ENCODE measurements at places on chromosomes 2 and 18.

- DNase-seq = no peak
Observed at GRCh38 chr2:197010200-197011020, 83.9 kb upstream of the PGAP1 start.

- no peak for DNase-seq
Observed at GRCh38 chr2:181660181-181660580, 3.3 kb upstream of the CERKL start.

DNA sequence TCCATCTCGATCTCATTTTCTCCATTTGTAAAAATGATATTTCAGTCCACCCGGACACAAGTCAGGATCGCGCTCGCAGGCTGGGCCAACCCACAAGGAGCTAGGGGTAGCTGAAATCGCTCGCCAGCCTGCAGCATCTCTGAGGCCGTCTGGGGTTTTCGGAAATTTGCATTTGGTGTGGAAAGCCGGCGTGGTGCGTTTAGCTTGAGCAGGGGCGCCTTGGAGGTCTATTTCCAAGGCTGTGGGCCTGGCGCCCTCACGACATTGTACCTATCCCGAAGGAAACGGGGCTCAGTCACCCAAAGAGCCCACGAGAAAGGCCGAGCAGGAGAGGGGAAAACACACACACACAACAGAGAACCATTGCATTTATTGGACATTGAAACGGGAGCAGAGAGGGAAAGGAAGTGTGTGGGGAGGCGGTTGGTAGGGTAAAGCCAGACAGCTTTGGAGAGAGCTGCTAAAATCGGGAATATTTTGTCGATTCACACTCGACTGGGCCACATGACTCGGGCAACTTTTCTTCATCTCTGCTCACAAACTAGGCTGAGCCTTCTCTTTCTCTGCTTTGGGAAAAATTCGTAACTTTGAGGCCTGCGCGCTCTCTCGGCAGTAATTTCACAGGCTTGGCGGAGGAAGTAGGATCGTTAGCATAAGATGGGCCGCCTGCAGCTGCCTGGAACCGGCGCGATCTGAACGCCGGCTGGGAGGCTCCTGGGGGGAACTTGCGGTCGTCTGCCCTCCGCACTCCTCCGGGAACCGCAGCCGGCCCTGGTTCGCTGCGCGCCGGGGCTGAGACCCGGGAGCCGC, 1.1 kb upstream of the HOXD8 start:
- DNase-seq = no peak

DNA sequence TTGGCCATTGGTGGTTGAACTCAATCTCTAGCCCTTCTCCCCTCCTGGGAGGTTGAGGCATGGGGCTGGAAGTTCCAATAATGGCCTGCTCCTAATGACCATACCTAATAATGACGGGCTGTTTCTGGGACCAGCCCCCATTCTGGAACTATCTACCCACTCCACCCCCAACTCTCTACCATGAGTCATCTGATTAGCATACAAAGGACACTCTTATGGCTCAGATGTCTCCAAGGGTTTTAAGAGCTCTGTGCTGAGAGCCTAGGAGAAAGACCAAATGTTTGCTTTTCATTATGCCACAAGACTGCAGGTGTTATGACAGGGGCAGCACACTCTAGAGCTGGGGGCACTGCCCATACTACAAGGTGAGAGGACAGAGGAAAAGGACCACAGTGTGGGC, 137.0 kb upstream of the NCKAP5 start:
- DNase-seq = no peak

GRCh38 chr18:38322206-38322605, 756.6 kb upstream of the CELF4 start:
- DNase-seq = no peak

DNA sequence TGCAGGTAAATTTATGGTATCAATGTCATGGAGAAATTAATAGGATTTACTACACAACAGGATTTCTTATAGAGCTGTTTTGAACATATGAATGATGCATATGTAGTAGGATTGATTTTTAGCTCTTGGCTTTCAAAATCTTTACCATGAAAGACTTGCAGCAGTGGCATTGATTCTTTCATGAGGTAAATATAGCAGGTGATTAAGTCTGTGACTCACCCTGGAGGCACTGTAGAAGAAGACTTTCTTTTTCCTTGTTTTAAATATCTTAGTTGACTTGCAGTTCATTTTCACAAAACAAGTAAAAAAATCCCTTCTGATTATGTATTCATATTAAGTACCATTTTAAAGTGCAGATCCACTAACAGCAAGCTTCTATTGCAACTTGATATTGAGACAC, 463.0 kb downstream of the FBXO15 start:
- no peak for DNase-seq

- peak; percentile 94 for DNase-seq
Observed at GRCh38 chr2:43293744-43294695, 67.6 kb upstream of the ZFP36L2 start.

DNA sequence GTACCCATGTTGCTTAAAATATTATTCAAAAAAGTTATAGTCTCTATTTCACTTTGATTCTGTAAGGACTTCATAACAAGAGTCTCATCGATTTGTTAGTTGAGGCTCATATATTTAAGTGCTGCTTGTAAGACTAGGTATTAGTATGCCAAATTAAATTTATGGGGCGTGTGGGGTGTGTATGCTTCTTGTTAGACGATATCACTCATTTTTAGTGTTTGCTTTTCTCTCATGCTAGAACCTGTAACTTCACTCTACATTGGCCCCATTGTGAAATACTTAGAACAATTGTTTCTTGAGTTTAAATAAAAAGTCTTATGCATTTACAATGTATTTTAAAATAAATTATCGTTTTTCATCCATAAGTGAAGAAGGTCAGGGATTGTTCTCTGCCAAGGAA, 63.6 kb downstream of the CTNNA2 start:
- DNase-seq = no peak

- DNase-seq = no peak
Observed at GRCh38 chr2:26245231-26245732, 543 bp downstream of the HADHB start.

GRCh38 chr2:51258301-51258700, 226.4 kb upstream of the NRXN1 start:
- no peak for DNase-seq

DNA sequence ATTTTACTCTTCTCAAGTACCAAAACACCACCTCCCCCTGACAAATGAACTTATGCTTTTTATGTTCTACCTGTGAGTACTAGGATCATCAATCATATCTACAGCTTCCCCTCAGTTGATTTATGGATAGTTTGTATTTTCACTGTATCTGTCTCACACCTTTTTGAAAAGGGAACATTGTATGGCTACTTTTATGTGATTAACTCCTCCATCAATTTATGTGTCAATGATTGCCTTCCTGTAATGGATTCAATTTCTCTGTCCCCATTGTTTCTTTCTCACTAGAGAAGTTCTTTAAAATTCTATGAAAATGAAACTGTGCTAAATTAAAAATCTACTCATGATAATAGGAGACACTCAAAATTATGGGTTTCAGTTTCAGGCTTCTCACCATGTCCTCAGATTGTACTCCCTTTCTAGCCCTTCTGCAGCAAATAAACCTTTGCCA, 935.0 kb downstream of the TRIB2 start:
- DNase-seq = no peak

DNA sequence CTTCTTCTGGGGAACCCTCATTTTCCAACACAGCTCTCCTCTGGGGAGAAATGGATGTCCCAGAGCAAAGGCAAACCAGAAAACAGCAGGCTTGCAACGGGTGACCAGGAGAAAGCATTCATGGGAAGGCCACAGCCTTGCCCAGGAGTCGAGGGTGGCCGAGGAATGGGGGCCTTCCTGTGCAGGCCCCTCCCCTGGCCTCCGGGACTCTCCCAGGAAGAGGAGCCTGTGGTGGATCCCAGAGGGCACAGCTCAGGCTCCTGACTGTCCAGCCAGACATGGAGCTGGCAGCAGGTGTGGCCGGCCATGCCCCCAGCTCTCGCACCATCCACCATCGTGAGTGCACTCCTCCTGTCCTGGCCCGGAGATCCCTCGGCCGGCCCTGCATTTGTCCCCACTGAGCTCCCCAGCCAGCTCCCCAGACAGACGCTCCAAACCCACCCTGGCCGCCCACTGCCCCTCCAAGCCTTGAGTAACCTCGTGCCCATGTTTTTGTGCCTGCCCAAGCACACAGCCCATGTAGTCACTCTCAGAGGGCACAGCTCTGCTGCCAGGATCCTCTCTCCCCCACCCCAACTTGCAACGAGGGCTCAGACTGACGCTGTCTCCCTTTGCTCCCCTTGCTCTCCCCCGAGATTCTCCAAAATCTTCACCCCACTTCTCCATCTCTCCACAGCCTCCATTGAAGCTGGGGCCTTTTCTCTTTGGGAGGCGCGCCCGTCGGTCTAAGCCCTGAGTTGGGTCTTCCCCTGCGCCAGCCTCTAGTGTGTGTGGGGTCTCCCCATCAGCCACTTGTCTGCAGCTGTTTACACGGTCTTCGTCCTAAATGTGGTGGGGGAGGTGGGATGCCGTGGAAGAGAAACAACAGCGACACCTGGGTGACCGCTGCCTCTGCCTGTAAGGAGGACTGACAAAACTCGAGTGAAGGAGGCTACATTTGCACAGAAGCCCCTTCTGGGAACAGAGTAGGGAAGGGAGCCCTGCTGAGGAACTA, 9.8 kb downstream of the PRLH start:
- no peak for DNase-seq

- DNase-seq = no peak
Observed at GRCh38 chr2:104501342-104501741, 352.6 kb upstream of the POU3F3 start.

GRCh38 chr2:206056286-206056685, 29.7 kb downstream of the INO80D start:
- DNase-seq = no peak

GRCh38 chr2:218658671-218659257, 659 bp downstream of the ZNF142 start:
- DNase-seq = no peak

DNA sequence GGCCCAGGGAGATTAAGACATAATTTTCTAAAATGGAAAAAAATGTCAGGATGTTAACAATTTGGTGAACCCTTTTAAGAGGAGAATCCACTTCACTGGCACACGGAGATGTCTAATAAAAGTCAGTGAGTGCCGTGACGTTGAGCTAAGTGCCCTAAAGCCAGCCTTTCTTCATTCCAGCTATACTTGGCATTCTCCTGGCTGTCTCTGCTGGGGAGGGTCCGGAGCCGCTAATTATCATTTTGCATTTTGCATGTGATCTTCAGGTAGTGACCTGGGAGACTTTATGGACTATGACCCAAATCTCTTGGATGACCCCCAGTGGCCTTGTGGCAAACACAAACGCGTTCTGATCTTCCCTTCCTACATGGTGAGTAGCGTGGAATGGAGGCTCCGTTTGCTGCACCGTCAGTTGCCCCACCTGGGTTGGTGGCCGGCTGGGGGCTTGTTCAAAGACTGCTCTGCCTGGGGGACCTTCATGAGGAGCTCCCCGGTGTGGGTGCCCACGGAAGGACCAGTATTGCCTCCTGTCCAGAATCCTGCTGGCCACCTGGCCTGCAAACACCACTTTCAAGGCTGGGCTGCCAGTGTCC, 101.7 kb downstream of the CABLES1 start:
- DNase-seq = no peak

- no peak for DNase-seq
Observed at GRCh38 chr18:59101830-59102414, 37.8 kb upstream of the SEC11C start.

GRCh38 chr18:34661464-34662087, 48.5 kb upstream of the DTNA start:
- no peak for DNase-seq

DNA sequence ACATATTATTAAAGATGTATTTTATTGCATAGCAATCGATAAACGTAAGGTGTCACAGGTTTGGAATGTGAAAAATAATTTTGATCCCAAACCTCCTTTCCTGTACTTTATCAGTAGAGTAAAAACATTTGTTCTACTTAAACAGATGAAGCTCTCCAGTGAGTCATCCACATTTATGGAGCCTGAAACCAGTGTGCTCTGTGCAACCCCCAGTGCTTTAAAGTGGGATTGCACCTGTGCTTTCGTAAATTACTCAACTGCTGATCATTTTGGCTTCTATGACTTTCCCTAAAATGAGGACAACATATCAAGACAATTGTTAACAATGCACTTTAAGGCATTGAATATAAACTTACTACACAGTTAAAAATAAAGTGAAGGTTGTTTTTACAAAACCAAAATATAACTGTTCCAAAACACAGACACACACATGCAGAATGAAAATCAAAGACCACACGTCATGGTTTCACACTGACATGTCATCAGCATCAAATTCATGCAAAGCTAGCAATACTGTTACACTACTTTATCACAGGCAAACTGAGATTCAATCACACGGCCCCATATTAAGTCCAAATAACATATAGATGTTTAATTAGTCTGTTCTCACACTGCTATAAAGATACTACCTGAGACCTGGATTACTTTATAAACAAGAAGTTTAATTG, 9.7 kb downstream of the TMEM18 start:
- no peak for DNase-seq

DNA sequence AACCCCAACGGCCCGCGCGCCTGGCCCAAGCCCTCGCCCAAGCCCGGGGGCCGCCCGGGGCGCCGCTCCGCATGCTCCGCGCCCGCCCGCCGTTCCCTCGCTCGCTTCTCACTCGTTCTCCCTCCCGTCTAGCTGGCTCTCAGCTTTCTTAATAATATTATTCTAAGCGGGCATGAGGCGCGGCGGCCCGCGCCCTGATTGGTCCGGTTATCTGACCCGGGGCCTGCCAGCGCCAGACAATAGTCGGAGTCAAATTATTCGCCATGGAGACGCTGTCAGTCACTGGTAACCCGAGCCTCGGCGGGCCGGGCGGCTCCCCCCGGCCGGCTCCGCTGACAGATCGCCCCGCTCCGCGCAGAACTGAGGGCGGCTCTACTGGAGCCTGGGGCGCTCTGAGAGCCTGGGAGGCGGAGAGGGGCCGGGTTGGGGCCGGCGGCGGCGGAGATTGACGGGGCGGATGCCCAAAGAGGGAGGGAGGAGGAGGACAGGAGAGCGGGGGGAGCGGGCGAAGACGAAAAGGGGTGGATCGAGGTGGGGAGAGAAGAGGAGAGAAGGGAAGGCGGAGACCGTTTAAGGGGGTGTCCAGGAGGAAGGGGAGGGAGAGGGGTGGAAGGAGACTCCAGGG, at the start of gene SIX2:
Gene SIX2, minus strand, starts transcription at position 150 of the 625 bp plus-strand sequence. CDS start 342 bp downstream, outside the sequence.
- peak; percentile 98 for DNase-seq

DNA sequence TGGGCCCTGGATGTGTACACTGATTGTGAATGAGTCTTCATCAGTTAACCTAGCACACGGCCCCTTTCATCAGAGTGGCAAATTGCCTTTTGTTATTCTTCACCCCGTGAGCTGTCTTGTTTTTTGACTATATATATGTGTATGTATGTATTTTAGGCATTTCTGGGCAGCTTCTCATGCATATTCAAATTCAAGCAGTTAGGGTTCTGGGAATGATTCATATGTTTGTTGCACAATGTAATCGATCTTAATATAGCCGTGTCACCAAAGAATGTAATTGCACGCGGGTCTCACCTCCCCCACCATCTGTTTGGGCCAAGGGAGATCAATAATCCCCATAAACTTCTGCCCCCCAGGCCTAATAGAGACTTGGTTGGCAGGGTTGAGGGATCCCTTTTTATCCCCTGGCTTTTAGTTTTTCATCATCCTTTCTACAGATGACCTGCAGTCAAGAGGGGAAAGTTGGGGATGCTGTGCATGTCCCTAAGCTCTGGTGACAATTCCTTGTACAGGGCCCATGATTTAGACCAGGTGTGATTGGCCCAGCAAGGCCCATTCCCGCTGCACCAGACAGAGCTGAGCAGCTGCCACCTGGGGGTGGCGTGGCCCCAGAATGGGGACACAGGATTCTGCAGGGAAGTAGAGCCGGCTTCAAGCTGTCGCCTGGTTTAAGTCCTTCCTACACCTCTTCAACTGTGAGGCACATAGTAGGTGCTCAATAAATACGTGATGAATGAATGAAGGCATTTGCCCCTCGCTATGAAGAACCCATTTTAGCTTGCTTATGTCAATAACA, 19.2 kb downstream of the KCNF1 start:
- no peak for DNase-seq

- DNase-seq = no peak
Observed at GRCh38 chr2:20525041-20526035, 78.5 kb downstream of the RHOB start.

All from smooth muscle cell of the brain vasculature (primary cell).